ENCODE measurements at places on chromosomes 1 and 21.

DNA sequence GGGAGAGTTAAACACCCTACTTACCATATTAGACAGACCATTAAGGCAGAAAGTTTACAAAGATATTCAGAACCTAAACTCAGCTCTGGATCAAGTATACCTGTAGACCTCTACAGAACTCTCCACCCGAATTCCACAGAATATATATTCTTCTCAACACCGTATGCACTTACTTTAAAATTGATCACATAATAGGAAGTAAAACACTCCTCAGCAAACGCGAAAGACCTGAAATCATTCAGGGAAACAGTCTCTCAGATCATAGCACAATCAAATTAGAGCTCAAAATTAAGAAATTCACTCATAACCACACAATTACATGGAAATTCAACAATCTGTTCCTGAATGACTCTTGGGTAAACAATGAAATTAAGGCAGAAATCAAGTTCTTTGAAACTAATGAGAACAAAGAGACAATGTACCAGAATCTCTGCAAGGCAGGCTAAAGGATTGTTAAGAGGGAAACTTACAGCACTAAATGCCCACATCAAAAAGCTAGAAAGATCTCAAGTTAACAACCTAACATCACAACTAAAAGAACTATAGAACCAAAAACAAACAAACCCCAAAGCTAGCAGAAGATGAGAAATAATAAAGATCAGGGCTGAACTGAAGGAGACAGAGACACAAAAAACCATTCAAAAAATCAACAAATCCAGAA lies 19.1 kb downstream of the CD84 start:
- DNase-seq, result no peak

- DNase-seq, result no peak
Measured at GRCh38 chr1:31523769-31524168, 52.5 kb upstream of the TINAGL1 start.

DNA sequence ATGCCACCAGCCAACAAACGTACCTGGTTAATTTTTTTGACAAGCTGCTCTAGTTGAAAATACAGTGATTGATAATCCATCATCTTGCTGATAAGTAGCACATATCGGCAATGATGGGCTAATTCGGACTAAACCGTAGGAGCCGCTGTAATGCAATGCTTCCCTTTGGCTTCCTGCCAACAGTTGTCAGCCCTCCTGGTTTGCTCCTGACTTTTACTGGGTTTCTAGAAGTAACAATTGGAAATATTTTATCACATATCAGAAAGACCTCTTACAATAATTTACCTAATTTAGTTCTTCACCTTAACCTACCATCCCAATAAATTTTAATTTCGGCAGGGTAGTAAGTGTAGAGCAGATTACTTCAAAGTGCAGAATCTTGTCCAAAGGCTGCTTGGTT lies 148.5 kb downstream of the DHRS3 start:
- no peak for DNase-seq

GRCh38 chr1:119046785-119047438 lies 58.8 kb upstream of the TBX15 start:
- no peak for DNase-seq

- no peak for DNase-seq
Measured at GRCh38 chr1:70842562-70842961, 205.1 kb downstream of the PTGER3 start.

DNA sequence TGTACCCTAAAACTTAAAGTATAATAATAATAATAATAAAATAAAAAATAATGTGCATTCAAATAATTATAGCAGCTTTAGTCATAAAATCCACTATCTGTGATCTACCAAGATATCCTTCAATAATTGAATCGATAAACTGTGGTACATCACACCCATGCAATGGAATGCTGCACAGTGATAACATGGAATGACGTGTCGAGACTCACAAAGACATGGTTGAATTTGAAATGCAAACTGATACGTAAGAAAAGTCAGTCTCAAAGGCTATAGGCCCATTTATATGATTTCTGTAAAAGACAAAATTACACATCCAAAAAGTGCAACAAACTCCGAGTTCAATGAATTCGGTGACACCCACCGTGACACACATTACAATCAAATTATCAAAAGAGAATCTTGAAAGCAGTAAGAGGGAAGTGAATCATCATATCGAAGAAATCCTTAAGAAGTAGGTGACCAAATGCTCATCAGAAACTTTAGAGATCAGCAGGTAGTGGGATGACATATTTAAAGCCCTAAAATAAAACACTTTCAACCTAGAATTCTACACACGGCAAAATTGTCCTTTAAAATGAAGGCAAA lies 5.2 kb upstream of the SPRR2E start:
- DNase-seq, result no peak

GRCh38 chr1:6481820-6482219 lies 9.6 kb downstream of the PLEKHG5 start:
- no peak for DNase-seq

DNA sequence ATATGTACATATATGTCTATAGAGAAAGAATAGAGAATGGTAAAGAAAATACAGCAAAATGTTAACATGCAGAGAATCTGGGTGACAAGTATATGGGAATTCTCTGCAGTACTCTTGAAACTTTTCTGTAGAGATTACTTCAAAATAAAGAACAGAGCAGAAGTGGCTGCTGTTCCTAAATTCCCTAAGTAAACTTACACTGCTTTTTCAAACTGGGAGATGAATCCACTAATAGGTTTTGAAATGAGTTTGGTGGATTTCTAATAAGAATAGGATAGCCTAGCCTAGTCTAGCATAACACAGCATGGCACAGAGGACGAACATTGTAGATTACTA lies 450 bp upstream of the CR2 start:
- DNase-seq, result no peak

- DNase-seq, result no peak
Measured at GRCh38 chr1:156151093-156151688, 2.2 kb upstream of the SEMA4A start.

GRCh38 chr1:18062185-18062584 lies 45.4 kb upstream of the IGSF21 start:
- no peak for DNase-seq

DNA sequence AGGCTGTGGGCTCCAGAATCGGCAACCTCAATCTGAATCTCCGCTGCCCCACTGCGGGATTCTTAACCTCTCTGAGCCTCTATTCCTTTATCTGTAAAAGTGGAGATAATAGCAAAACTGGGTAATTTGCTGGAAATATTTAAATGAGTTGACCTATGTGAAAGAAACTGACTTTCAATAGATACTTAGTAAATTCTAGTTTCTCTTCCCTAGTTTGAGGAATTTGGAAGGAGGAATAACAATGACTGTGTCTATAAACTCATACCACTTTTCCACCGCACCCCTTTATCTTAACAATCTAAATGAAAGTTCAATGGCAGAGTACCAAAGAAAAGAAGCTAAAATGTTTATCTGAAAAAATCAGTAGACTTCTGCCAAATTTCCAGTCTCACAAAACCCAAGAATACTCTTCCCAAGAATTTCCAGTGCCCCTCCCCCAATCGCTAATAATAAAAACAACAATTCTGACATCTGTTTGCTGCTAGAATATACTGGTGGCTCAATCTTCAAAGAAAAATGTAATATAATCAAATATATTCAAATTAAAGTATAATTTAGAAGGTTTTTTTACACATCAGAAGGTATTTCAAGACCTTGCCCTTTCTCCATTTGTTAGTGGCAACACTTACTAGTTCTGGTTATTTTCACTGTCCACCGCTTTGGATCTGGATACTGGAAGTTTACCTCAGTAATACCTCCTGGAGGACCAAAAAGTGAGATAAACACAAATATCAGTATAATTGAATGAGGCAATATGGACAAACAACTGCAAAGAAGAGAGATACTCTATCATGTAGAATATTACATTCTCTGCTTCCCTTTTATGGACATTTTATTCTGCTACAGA lies 171.2 kb downstream of the LTN1 start:
- DNase-seq, result no peak

DNA sequence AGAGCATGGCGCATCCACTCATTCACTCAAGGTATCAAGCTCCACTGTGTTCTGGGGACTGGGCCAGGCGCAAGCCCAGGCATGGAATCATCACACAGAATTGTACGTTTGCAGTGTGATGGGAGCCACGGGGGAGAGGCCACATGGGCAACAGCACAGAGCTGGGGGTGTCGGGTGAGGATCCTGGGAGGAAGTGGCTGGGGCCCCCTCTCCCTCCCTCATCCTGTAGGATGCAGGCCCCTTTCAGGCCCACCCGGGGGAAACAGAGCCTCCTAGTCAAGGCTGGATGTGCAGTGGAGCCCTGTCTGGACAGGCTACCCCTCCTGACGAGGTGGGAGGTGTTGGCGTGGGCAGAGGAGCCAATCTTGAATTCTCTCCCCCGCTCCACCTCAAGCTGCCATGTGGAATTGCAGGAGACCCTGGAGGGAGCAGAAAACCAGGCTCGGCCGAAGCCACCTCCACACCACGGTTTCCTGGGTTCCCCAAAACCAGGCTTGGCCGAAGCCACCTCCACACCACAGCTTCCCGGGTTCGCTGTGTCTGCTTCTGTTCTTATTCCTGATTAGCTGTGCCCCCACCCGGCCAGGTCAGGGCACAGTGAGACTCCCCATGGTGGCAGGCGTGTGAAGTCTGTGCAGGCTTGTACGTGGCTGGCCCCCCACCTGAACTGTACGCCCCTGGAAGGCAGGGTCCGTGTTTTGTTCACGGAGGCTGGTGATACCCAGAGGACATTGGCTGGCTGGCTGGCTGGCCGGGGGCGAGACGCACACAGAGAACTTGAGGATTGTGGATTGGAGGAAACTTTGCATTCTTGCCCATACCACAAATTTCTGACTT lies 4.2 kb upstream of the C1orf174 start:
- no peak for DNase-seq

- DNase-seq, result no peak
Measured at GRCh38 chr1:45647248-45648021, 23.6 kb upstream of the CCDC17 start.

All from activated CD4-positive, alpha-beta T cell treated with anti-CD3 and anti-CD28 coated beads, Interleukin-2, amount 50 U/mL, for 48 hours (primary cell).